ENCODE measurements at places on chromosomes 12 and 14.

- no peak for DNase-seq
Observed at GRCh38 chr12:5909560-5909959, 35.5 kb downstream of the ANO2 start.

GRCh38 chr12:60335745-60336144, 739.9 kb downstream of the SLC16A7 start:
- DNase-seq: no peak

DNA sequence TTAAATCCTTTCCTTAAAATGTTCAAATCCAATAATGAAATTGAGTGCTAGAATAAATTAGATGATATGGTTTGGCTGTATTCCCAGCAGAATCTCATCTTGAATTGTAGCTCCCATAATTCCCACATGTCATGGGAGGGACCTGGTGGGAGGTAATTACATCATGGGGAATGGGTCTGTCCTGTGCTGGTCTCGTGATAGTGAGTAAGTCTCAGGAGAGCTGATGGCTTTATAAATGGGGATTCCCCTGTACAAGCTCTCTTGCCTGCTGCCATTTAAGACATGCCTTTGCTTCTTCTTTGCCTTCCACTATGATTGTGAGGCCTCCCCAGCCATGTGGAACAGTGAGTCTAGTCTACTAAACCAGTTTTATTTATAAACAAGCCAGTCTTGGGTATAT, 508.5 kb downstream of the ETNK1 start:
- DNase-seq: no peak

DNA sequence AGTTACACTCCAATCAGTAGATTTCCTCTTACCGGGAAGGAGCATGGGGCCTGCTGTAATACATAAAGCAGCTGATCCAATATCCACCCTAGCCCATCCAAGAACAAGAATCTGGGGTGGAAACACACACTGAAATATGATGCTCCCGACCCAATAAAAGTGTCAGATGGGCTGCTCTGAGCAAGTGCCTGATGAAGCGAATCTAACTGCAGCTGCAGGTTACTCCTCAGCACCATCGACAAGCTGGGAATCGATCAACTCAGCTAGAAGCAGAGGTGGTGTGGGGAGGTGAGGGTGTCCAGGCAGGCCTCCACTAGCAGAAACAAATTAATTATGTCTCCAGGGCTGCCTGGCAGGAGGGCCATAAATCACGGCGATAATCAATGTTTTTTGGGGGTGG, 64.0 kb upstream of the WSCD2 start:
- DNase-seq: no peak
